ENCODE measurements at places on chromosomes 3 and 15.

GRCh38 chr3:134901461-134901860 is 106.4 kb downstream of the EPHB1 start:
- no peak for DNase-seq

- DNase-seq = no peak
Observed at GRCh38 chr3:31999907-32000439, 18.4 kb downstream of the ZNF860 start.

DNA sequence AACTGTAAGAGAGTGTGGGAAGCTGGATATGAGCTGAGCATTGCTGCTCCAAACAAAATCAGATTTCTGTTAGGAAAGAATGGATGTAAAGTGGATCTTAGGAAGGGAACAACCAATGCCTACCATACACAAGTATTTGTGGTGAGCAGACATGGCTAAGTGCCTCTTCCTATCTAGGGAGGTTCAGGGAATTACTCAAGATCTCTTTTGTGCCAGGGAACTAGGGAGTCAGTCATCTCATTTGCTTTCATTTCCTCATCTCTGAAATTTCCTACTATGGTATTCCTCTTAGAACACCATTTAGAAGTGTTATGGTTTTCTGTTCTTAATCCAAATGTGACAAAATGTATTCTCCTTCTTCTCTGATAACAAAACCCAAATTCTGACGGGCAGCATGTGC is 396.5 kb downstream of the FHIT start:
- no peak for DNase-seq

DNA sequence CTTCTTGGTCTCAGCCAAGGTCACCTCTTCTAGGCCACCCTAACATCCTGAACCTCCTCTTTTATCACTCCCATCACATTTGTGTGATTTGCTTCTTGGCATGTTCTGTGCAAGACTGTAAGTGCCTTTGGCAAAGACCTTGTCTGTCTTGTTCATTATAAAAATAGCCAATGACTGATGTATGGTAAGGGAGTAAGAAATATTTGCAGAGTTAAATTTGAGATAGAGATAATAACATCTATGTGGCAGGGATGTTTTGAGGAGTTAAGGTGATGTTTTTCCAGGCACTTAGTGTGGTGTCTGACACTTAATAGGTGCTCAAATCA is 202.3 kb downstream of the CADPS start:
- DNase-seq = no peak

GRCh38 chr3:142595951-142596725 is at the start of gene PLS1:
PLS1 (plus strand) TSS chr3:142596393; CDS start chr3:142664238, 67,845 bp downstream.
- peak; percentile 63 for DNase-seq

DNA sequence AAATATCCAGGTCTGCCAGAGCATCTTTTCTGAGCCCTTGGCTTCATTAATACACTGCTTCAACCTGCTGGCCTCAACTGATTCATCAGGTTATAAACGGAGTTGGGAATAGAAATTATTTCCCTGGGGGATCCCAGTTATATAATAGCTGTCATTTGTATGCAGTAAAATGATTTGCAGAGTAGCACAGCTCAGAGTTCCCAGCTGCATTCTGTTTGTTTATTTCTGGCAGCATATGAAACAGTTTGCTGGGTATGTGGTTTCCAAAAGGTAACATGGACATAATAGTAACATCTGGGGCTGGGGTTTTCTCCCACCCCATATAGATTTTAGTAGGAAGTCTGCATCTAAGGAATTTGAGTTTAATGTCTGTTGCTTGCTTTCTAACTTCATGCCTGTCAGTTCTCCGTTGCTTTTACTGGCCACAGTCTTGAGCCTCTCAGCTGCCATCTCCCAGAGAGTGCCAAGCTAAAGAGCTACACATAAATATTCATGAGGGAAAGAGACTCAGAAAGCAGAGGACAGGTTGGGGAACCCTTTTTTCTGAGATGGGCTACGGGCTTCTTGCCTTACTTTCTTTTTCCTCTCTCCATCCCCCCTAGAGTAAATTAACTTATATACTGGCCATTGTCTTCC is 124.6 kb downstream of the TMEM108 start:
- DNase-seq = peak; percentile 5

- DNase-seq = no peak
Observed at GRCh38 chr15:69910514-69910913, 187.2 kb downstream of the TLE3 start.

DNA sequence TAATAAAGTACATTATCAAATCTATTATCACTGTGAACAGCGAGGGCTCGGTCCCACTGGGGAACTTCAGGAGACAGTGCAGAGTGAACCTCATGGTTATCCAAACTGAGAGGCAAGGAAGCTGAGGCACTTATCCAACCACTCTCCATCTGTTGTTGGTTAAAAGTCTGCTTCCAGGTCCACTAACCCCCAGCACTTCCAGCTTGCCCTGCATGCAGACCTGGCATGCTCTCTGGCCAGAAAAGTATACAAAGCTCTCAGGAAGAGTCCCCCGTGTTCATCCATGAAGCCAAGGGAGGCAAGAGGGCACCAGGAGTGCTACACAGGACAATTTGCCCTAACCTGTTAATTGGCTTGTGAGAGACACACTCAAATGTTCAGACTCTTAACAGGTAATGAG is 36.0 kb downstream of the FBN1 start:
- no peak for DNase-seq

GRCh38 chr3:85288257-85288656 is 329.5 kb downstream of the CADM2 start:
- no peak for DNase-seq

DNA sequence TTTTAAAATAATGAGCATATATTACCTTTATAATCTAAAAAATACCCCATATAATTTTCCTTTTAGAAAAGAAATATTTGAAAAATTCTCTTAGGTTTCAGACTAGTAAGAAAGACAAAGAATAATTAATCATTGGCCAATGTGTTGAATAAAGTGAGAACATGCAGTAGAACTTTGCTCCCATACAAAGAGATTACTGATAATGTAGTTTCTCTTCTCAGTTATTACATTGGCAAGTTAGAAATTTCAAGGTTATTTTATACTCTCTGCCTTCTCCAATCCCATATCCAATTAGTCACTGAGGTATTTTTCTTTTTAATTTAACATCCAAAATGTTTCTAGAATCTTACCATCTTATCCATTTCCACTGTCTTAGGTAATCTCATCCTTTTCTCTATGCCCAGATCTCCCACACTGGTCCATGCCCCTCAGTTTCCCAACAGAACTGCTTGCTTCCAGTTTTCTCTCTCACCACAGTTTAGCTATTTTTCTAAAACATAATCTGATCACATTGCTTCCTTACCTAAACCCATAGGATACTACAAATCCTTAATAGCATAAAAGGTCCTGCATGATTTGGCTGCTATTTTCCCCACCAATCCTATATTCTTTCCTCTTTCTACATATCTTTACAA is 10.8 kb downstream of the XRN1 start:
- DNase-seq = no peak
